Large intestine (tissue), 12 donors: ENCODE measurements at places on chromosomes 5 and 9. TPM values are rescaled to one million over a fixed set of nuclear protein-coding genes. Genes with fewer than 3 reads are reported as not detected.

Gene KCNT1
- 0.25 TPM for polyA plus RNA-seq

Gene TAS2R1
- polyA plus RNA-seq: not detected

Gene AIF1L
- polyA plus RNA-seq: 7.5 TPM

Gene PTBP3
- 40.8 TPM for polyA plus RNA-seq

Gene ADRA1B
- polyA plus RNA-seq: 0.12 TPM

Gene LEAP2
- polyA plus RNA-seq: 12.3 TPM

Gene NXNL2
- 0.57 TPM for polyA plus RNA-seq

Gene DMRT2
- not detected for polyA plus RNA-seq

Gene GRPEL2
- polyA plus RNA-seq: 18.2 TPM

Gene WASHC1
- 23.2 TPM for polyA plus RNA-seq

Gene GPR150
- polyA plus RNA-seq: 0.90 TPM

Gene RELL2
- polyA plus RNA-seq: 2.0 TPM

Gene GABRP
- 0.13 TPM for polyA plus RNA-seq

Gene PURA
- 16.0 TPM for polyA plus RNA-seq

Gene ZNF454
- polyA plus RNA-seq: 2.9 TPM

Gene ZNF300
- polyA plus RNA-seq: 13.7 TPM

Gene FGF1
- 9.7 TPM for polyA plus RNA-seq

Gene LMX1B
- 0.96 TPM for polyA plus RNA-seq

Gene BHMT2
- 2.8 TPM for polyA plus RNA-seq

Gene SLC36A2
- not detected for polyA plus RNA-seq

Gene PCDHB10
- polyA plus RNA-seq: 2.9 TPM

Gene CBY3
- polyA plus RNA-seq: 1.2 TPM

Gene PCDHA5
- polyA plus RNA-seq: 0.46 TPM

Gene GLRA1
- 0.03 TPM for polyA plus RNA-seq

Gene LCN9
- polyA plus RNA-seq: not detected

Gene FCN1
- polyA plus RNA-seq: 0.55 TPM

Gene GARIN3
- polyA plus RNA-seq: not detected

Gene SLC34A1
- not detected for polyA plus RNA-seq

Gene RNF44
- 56.3 TPM for polyA plus RNA-seq

Gene AFAP1L1
- 9.6 TPM for polyA plus RNA-seq

Gene PCDHB7
- polyA plus RNA-seq: 1.3 TPM

Gene SV2C
- 3.0 TPM for polyA plus RNA-seq

Gene TNFSF15
- 10.2 TPM for polyA plus RNA-seq

Gene BAAT
- 0.60 TPM for polyA plus RNA-seq

Gene GBGT1
- 8.7 TPM for polyA plus RNA-seq

Gene C5orf52
- 0.87 TPM for polyA plus RNA-seq

Gene ORM2
- not detected for polyA plus RNA-seq

Gene ANKRD34B
- polyA plus RNA-seq: not detected

Gene LRRC70
- polyA plus RNA-seq: 4.2 TPM

Gene PRRX2
- polyA plus RNA-seq: 1.6 TPM

Gene SVEP1
- 8.7 TPM for polyA plus RNA-seq

Gene ENHO
- polyA plus RNA-seq: 10.6 TPM

Gene SPOCK1
- polyA plus RNA-seq: 6.3 TPM

Gene ENTREP1
- polyA plus RNA-seq: 7.3 TPM

Gene DMXL1
- 27.7 TPM for polyA plus RNA-seq

Gene ASTN2
- 11.4 TPM for polyA plus RNA-seq

Gene TBC1D13
- polyA plus RNA-seq: 31.7 TPM

Gene SH2D3C
- 7.4 TPM for polyA plus RNA-seq

Gene RGS14
- 20.0 TPM for polyA plus RNA-seq

Gene ZDHHC11
- polyA plus RNA-seq: 41.0 TPM

Gene IL5
- polyA plus RNA-seq: 0.07 TPM

Gene ARL14EPL
- polyA plus RNA-seq: not detected
